ENCODE measurements at places on chromosomes 3 and 15. TPM values are rescaled to one million over a fixed set of nuclear protein-coding genes. Genes with fewer than 3 reads are reported as not detected.
A peak's percentile ranks its signal among the peaks of the same experiment; 100 is the strongest.

GRCh38 chr15:71103102-71103676, 12.1 kb upstream of the THSD4 start:
- DNase-seq, result no peak

- DNase-seq, result no peak
Observed at GRCh38 chr15:36186376-36186775, 393.1 kb upstream of the CDIN1 start.

SLC22A14 gene
- 0.58 TPM for total RNA-seq

- DNase-seq, result no peak
Observed at GRCh38 chr3:133487920-133488540, 85.5 kb upstream of the CDV3 start.

DNA sequence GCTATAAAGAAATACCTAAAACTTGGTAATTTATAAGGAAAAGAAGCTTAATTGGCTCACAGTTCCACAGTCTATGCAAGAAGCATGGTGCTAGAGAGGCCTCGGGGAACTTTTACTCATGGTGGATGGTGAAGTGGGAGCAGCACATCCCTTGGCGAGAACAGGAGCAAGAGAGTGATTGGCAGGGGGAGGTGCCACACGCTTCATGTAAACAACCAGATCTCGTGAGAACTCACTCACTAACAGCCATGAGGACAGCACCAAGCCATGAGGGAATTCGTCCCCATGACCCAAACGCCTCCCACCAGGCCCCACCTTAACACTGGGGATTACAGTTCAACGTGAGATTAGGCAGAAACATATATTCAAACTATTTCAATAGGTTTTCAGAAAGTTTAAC, 28.0 kb downstream of the GABRB3 start:
- no peak for DNase-seq

DNA sequence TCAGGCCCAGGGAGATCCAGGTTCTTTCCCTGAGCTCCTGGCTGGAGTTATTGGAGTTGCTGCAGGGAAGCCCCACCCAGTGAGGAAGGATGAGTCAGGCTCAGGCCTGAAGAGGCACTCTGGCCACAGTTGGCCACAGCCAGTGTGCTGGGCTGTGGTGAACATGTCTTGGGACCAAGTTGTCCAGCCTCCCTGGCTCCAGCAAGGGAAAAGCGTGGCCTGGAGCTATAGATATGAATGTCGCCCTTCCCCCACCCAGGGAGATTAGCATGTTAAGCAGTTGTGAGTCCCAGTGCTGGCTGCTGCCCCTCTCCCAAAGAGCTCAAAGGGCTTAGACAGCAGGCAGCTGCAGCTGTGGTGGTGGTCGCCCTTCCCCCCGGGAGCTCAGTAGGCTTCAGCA, 963.2 kb downstream of the ROBO2 start:
- no peak for DNase-seq

DNA sequence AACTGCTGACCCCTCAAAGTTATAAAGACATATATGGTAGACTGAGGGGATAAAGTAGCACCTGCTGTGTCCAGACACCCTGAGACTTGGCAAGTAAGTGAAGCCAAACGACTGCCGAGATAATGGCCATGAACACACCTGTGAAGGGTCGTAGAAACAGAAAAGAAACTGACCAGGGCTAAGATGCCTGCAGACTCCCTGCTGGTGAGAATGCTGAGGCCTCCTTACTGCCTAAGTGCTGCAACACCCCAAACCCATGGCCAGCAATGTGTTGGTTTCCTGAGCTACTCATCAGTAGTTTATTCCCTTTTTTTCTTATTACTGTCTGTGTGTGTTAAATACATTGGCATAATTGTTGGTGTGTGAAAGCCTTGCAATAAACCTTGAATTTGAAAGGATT, 233.8 kb downstream of the ZNF385D start:
- DNase-seq, result no peak

- DNase-seq, result no peak
Observed at GRCh38 chr3:179677884-179678283, 25.0 kb downstream of the USP13 start.

XIRP1 gene
- total RNA-seq, result 0.08 TPM

- no peak for DNase-seq
Observed at GRCh38 chr3:77222701-77223100, 182.8 kb downstream of the ROBO2 start.

PRR20G gene
- total RNA-seq, result not detected

DNA sequence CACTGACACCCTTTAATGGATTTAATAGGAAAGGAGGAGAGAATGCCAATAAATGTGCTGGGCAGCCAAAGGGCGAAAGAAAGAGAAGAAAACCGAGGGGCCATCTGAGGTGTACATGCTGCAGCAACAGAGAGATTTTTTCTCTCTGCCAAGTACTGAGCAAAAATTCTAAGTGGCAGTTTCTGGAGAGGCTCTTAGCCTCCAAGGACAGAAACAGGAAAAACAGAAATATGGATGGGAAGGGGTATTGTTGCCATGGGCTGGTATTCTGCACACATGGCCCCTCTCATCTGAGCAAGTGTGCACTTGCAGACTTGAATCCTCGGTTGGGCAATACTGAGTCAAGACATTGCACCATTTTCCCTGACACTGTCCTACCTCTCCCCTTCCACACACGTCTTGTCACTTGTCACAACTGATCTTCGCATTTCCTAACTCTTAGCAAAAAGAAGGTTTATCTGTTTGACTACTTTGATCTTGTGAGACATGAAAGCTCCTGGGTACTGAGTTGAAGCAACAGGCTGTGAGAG, 73.9 kb downstream of the PRICKLE2 start:
- no peak for DNase-seq

DNA sequence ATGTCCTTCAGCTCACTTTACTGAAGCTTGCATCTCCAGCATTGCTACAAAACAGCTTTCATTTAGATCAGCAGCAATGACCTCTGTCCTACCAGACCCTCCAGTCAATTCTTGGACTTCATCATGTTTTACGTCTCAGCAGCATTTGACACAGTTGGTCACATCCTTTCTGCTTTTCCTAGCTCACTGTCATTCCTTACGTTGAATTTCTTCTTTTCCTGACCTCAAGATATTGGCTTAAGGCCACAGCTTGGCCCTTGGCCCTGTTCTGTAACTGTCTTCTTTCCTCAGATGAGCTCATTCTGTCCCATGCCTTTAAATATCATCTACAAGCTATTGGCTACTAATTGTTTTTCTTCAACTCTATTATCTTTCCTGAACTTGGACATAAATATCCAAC, 576.2 kb upstream of the KCNMB2 start:
- DNase-seq, result no peak

- DNase-seq, result no peak
Observed at GRCh38 chr3:136258199-136258598, 8.1 kb downstream of the PCCB start.

GRCh38 chr3:160616716-160617115, 51.3 kb upstream of the KPNA4 start:
- peak; percentile 23 for DNase-seq

RNU5B-1 gene
- not detected for total RNA-seq

DNA sequence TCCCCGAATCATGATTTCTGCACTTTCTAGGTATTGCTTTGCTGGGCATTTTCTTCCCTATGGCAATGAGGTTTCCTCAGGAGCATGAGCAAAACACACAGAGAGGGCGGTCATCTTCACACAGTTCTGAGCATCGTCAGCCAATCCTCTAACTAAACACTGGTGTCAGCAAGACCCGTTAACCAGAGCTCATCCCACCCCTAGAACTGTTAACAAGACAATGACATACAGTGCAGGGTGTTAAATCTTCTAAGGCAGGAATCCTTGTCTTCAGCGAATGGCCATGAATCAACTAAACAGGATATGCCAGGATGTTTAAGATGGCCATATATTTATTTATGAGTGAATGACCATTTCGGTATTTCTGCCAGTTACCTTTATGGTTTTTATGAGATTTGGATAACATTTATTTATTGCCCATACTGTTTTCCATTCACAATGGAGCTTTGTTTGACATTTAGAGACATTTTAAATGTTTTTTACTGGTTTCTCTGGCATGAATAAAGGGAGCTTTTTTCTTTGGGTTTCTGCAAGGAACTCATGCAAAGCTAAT, 411.5 kb upstream of the PROK2 start:
- no peak for DNase-seq

- no peak for DNase-seq
Observed at GRCh38 chr15:61084944-61085367, 144.1 kb downstream of the RORA start.

DNA sequence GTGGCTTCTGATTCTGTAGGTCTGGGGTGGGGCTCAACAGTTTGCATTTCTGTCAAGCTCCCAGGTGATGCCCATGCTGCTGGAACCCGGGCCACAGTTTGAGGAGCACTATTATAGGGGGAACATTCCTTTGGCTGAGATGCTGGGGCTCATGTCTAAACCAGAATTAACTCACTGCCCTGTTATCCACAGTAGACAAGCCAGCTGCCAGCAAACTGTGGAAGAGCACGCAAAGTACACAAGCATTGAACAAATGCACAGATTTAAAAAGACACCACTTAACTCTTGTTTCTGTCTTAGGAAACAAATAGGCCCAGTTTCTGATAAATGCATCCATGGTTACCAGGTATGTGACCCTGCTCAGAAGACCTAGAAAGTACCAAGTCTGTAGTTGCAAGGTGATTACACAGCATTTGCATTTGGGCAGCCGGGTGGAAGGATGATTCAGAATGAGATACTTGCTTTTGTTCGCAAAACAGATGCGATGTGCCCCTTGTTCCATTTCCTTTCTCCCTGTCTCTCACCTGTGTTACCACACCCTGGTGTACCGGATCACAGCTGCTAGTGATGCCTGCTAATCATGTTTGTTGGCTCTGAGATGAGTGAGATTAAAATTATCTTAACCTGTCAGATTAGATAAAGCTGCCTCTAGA, 12.4 kb downstream of the GYG1 start:
- no peak for DNase-seq

CYP1A1 gene
- total RNA-seq, result not detected

DNA sequence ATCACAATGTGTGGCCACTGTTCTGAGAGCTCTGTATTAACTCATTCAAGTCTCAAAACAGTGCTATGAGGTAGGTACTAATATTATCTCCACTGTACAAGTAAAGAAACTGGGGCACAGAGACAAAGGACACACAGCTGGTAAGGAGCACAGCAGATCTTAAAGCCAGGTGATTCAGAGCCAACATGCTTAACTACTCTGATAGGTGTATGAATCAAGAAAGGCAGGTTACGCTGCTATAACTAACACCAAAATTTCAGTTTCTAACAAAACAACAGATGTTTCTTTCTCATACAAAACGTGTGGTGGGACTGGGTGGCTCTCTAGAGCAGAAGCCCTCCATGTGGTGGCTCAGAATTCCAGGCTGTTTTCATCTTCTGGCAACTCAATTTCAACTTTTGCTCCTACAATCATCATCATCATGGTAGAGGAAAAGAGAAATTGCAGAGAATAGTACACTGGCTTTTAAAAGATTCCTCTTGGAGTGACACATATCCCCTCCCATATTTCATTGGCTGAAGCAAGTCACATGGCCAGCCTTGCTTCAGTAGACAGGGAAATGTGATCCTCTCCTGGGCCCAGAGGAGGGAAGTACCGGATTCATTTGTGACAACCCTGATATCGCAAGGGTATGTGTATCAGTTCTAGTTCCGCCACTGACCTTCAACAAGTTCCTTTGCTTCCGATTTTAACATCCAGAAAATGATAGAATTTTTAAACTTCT, 126.2 kb upstream of the PTX3 start:
- no peak for DNase-seq

- no peak for DNase-seq
Observed at GRCh38 chr3:51930439-51930838, 11.3 kb downstream of the RRP9 start.

GRCh38 chr15:100224206-100225185, 117.3 kb downstream of the ADAMTS17 start:
- no peak for DNase-seq

DNA sequence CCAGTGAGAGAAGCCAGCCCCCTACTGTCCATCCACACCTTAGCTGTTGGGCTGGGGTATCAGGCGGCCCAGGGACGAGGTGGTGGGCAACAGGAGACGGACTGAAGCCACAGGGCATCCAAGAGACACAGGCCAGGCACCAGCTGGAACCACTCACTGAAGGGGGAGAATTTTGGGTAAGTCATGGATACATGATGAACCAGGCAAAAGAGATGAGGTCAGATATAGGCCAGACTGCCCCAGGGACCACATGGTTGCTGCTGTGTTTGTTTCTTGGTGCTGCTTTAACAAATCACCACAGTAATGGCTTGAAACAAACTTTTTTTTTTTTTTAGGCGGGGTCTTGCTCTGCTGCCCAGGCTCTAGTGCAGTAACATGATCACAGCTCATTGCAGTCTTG, 66.4 kb downstream of the SEMA5B start:
- no peak for DNase-seq

MCF2L2 gene
- total RNA-seq, result 0.84 TPM

GLDN gene
- not detected for total RNA-seq

DNA sequence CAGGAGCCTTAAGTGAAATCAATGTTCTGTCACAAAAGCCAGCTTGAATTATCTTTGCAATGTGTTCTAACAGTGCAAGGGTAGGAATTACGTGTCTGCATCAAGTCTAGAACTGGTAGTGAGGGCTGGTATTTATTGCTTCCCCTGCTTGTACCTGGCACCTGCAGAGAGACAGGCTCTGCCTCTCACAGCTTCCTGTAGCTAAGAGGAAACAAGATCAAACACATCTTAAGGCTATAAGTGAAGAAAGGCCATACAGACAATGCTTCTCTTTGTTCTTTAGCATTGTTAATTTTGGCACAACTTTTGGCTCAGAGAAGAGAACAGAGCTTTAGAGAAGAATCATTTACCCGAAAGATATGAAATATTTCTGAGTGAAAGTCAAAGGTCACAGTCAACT, 479.9 kb downstream of the GRM7 start:
- no peak for DNase-seq

C3orf70 gene
- 0.50 TPM for total RNA-seq

DNA sequence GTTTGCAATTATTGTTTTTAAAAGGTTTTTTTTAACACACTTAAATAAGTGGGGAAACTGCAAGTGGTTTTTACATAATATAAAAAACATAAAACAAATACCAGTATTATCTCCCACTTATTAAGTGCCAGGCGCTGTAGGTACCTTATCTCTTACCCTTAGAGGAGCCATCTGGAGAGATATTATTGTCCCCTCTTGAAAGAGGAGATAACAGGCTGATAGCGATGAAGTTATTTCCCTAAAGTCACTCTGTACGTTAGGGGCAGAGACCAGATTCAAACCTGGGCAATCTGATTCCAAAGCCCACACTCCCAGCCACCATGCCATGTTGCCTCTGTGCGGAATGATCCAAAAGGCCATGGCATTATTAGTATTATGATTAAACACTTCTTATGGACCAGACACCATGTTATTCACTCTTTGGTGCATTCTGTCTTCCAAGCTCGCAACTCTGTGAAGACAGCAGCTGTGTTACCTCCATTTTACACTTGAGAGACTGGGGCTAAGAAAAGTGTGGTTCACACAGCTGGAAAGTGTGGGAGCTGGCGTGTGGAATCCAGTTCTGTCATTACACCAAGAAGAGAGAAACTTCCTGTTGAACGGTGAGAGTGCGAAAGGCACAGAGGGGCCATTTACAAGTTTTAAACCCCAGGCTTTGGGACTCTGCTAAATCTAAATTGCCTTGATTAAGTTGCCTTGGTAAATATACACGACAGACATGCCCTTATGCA, 79.9 kb upstream of the MITF start:
- DNase-seq, result no peak

SPRED1 gene
- total RNA-seq, result 20.4 TPM

GATA2 gene
- 6.0 TPM for total RNA-seq

Measured in kidney epithelial cell (primary cell).